ENCODE measurements at places on chromosomes 2 and 18. TPM values are rescaled to one million over a fixed set of nuclear protein-coding genes. Genes with fewer than 3 reads are reported as not detected.
A peak's percentile ranks its signal among the peaks of the same experiment; 100 is the strongest.

DNA sequence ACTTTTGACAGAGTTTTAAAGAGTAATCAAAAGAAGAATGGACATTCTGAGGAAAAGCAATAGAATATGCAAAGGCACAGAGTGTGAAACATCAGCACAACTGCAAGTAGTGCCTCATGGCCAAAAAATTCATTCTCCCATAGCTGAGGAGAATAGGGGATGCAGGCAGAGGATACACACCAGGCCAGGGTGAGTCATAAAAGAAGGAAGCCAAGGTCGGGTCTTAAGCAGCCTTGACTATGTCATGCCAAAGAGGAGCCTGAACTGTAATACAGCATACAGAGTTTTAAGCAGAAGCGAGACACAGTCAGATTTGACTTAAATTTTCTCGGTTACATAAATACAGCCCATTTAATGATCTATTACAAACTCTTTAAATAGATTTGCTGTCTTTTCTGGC, 165.0 kb downstream of the LNPK start:
- DNase-seq, result peak; percentile 95

GRCh38 chr2:162011706-162012564, 62.1 kb downstream of the DPP4 start:
- no peak for DNase-seq

DNA sequence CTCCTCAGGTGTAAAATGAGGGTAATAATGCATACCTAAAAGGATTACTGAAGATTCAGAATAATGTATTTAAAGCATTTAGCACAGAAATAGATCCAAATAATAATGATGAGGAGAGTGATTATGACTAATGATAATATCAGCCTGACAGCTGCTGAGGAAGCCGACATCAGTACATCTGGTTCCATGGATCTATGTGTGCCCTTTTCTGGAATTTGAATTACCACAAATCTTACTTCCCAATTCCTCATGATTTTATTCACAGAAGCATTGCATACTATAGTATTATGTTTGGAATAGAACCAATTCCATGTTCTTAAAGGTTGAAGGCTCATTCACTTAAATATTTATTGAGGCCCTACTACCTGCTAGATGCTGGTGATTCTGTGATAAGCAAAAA, 248.9 kb upstream of the THUMPD2 start:
- peak; percentile 70 for DNase-seq

- no peak for DNase-seq
These were observed 375.0 kb downstream of the LRRTM4 start for GRCh38 chr2:77147153-77147552.

GRCh38 chr2:5094192-5094591, 598.0 kb upstream of the SOX11 start:
- no peak for DNase-seq

DNA sequence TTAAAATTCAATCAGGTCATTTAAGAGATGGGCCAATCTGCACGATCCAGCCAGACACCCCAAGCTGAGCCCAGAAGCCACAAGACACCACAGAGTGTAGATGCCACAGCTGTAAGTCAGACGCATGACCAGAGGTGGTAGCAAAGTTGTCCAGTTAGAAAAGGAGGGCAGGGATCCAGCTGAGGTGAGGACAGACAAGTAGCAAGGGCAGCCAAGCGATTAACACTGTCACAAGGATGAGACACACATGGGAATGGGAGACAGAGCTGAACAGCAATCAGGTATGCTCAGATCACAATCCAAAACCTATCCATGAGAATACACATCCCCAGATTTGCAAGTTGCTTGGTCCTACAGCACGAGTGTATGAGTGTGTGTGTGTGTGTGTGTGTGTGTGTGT, 143.4 kb upstream of the STK17B start:
- DNase-seq, result no peak

DNA sequence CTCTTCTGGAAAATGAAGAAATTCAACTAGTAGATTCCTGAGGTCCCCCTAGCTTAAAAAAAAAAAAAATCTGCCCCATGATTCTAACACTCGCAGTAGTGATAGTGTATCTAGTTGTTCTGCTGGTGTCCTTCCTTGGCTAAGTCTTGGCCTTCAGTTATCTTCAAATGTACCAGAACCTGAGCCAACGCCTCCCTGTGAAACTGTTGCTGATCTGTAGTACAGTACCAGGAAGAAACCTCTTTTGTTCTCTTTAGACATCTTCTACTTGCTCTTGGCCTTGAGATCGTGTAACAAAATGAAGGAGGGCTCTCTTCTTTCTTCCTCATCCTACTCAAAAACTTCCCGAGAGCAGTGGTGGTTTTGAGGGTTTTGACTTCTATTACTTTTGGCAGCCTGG, 31.0 kb downstream of the PLEK start:
- DNase-seq, result no peak

- peak; percentile 81 for DNase-seq
These were observed 70.0 kb downstream of the NAB1 start for GRCh38 chr2:190718652-190719526.

DNA sequence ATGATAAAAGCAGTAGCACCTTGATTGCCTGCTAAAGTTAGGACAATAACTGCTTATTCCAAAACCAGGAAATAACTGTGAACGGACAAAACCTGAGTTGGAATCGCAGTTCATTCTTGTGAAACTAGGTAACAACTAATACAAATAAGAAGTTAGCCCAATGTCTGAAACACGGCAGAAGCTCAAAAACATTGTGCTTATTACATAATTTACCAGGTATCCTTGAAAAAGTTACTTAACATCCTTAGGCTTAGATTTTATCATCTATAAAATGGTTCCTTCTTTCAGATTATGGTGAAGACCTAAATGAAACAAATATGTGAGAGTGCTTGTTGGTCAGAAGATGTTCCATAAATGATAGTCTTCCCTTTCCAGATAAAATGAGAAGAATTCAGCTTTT, 32.4 kb downstream of the RTN4 start:
- no peak for DNase-seq

DNA sequence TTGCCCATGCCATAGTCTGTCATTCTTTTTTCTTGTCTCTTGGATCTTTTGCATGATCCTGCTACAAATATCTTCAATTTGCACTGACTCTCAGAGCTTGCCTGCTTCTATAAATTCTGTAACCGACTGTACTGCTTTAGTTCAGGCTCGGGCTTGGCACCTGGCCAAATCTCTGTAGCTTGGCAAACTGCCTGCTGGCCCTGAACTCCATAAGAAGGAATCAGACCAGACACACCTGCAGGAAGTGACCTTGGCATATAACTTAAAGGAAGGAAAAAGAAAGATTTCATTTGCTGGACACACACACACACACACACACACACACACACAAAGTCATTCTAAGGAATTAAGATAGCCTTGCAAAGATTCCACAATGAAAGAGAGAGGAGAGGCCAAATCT, 291.2 kb upstream of the DDX18 start:
- no peak for DNase-seq

DNA sequence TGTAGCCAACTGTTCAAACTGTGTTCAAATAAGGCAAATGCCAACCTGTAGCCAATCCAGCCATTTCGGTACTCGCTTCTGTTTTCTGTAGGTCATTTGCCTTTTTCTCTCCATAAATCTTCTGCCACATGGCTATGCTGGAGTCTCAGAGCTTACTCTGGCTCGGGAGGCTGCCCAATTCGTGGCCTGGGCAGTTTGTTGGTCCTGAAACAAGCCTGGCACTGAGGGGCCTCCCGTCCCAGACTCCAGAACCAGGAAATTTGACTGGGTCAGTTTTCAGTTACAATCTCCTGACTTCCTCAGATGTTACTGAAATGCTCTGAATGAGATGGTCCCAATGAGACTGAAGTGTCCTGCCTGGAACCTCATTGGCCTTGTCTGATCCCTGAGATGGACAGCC, 120.8 kb upstream of the NPAS2 start:
- no peak for DNase-seq

DNA sequence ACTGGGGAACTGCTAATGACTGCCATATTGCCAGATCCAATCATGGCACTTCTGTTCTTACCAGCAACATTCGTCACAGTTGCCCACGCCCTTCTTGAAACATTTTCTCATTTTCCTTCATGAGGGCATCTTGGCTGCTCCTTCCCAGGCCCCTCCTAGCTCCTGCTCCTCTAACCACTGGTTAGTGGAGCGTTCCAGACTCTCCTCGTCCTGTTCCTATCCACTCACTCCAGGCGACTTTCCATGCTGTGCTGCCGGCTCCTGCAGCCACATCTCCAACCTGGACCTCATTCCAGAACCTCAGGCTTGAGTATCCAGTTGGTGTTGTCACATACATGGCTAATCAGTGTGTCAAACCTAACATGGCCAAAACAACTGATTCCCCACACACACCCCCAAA, 1.3 kb upstream of the ADI1 start:
- no peak for DNase-seq

DNA sequence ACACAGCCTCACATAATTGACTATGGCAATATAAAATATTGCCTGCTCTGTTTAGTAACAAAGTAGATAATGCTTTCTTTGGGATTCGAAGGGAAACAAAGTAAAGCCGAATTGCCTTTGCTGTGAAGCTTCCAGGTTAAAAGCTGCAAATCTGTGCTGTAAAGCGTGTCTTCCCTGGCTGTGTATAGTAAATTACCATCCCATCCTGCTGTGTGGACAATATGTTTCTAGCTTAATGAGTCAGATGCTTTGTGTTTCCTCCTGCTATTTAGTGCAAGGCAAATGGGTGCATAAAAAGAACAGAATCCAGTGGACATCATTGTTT, 265.1 kb downstream of the SOCS6 start:
- no peak for DNase-seq

DNA sequence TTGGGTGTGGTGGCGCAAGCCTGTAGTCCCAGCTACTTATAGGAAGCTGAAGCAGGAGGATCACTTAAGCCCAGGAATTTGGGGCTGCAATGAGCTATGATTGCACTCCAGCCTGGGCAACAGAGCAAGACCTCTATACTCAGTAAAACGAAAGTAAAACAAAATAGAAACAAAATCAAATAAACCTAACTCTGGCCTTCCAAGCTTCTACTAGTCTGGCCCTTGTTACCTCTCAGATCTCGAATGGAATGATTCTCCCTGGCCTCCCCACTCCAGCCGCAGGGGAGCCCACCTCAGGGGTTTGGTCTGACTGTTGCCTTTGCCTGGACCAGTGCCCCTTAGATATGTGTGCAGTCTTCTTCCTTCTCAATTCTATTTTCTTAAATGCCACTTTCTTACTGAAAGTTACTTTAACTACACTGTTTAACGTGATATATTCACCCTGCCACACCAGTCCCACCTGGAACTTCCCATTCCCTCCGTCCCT, 160.0 kb upstream of the GCFC2 start:
- DNase-seq, result no peak

DNA sequence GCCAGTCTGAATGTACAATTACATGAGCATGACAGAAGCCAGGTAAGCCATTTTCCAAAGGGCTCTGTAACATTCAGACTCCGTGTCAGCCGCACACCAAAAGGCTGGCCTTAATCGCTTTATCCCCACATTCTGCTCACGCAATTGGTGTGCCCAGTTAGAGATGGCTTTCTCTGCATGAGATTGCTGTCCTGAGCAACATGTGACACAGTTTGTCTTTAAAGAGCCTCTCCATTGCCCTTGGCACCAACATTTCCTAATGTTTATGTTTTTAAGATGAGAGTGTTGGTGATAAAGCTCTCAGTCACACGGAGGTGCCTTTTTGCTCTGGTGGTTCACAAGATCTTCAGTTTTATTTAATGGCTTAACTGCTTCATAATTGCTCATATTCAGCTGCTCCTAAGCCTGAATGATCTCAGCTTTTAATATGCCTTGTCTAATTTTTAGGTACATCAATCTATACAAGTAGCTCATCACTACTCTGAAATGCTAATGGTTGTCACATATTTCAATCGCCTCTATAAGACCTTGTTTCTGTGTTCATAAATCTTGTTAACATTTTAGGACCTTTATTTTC, 164.8 kb upstream of the ACVR2A start:
- DNase-seq, result no peak

DNA sequence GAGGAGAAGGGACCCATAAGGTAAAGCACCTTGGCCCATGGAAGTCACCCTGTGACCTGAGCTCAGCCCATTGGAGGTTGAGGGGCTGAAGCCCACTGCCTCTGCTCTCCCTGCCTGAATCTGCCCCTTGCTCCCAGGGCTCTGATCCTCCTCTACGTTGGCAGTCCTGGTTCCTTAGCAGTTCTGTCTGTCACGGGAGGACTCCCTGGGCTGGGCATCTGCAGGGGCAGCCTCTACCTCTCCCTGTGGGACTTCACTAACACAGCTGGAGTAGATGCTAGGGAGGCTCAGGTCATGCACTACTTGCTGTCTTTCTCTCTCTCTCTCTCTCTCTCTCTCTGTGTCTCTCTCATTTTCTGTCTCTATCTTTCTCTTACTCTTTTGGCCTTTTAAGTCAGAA, 8.7 kb downstream of the GYPC start:
- no peak for DNase-seq

DNA sequence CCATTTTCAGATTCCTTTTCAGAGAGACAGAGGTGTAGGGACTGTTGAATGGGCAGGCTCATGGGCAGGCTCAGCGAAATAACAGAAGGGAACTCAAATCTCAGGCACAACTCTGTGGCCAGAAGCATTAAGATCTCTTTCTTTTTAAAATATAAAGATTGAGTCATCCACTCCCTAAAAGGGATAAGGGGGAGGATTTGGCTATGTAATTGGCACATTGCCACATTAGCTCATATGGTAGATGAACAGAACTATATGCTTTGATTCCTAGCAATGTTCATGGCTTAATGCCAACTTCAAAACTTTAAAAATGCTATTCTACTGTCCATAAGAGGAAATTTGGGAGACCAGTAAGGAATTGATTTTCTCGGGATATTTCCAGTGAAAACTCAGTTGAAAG, 53.8 kb upstream of the SLC5A7 start:
- no peak for DNase-seq

DNA sequence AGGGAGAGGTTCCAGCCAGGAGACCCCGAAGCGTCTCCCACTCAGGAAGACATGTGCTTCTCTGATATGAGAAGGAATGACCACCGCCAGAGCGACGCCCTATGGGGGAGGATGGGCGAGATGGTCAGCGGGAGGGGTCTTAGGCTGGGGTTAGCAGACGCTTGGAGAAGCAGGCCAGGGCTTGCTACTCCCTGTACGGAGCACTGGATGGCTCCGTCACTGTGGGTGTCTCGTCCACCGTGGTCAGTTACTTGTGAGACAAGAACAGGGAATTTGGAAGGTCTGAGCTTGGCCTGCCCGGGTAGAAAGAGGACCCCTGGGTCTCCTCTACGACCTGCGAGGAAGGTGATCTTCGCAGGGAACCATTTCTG, 39.8 kb downstream of the TMEM18 start:
- no peak for DNase-seq

DNA sequence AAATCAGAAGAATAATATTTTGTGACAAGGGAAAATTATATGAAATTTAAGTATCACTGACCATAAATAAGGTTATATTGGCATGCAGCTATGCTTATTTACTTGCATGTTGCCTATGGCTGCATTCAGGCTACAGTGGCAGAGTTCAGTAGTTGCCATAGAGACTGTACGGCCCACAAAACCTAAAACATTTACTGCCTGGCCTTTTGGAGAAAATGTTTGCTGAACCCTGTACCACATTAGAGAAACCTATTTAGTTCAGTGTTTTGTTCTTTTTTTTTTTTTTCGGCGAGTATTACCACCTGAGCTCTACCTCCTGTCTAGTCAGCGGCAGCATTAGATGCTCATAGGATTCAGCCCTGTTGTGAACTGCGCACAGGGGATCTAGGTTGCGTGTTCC, 163.7 kb downstream of the MCFD2 start:
- no peak for DNase-seq

The ALK gene
- not detected for polyA plus RNA-seq

The YIPF4 gene
- polyA plus RNA-seq, result 4.1 TPM

The IRS1 gene
- polyA plus RNA-seq, result 44.5 TPM

The TMEM17 gene
- polyA plus RNA-seq, result 1.2 TPM

The MSH2 gene
- polyA plus RNA-seq, result 10.7 TPM

The GAREM1 gene
- 1.4 TPM for polyA plus RNA-seq

The GRP gene
- not detected for polyA plus RNA-seq

The ITPRIPL1 gene
- polyA plus RNA-seq, result 0.99 TPM

The SERPINB3 gene
- polyA plus RNA-seq, result not detected

The CROCC2 gene
- polyA plus RNA-seq, result not detected
